Sigmoid colon (tissue), 7 donors: ENCODE measurements at places on chromosomes 5 and 9.

- no peak overlapping the region for H3K27ac ChIP-seq
- no peaks in the 10 kb centered on the region for H3K4me1 ChIP-seq
- no peak overlapping the region for H3K4me3 ChIP-seq
- peak; percentile 32 for DNase-seq
These were observed 187.8 kb downstream of the FANCC start for GRCh38 chr9:95129476-95130291.

GRCh38 chr9:129267141-129267540, 89.1 kb upstream of the IER5L start:
- no peak for DNase-seq
- H3K27me3 ChIP-seq = no peaks in the 10 kb centered on the region
- H3K36me3 ChIP-seq = no peaks in the 10 kb centered on the region

DNA sequence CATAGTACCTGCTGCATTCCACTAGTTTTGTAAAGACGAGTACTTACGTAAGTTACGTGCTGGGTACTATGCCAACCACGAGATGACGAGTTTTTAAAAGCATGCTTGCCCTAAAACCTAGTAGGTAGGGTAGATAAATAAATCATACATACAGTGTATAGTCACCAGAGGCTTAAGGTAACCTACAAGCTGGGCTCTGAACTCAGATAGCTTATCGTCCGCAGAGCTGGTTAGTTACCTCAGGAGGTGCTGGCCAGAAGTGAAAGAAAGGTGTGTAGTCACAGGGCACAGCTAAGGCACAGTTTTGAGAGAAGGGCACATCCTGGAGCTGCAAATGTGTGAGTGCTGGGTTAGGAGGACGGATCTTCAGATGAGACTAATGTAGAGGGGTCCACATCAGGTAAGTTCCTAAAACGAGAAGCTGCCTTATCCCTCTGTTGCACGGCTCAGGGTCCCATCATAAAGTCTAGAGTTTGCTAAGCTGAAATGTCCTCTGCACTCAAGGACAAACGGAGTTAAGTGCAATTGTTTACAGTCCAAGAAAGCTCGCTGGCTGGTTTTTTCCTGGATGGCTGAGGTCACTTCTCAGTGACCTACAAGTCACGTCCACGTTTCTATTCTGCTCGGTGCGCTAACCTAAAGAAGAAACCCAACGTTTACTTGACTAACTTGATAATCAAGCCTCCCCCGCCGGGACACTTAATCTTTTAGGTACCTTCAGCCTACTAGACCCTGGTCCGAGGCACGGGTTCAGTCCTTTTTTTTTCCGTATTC, 1.1 kb upstream of the SNX24 start:
- H3K27ac ChIP-seq = peak overlapping the region; percentile 97
- peak overlapping the region; percentile 98 for H3K4me3 ChIP-seq
- no peaks in the 10 kb centered on the region for H3K36me3 ChIP-seq

DNA sequence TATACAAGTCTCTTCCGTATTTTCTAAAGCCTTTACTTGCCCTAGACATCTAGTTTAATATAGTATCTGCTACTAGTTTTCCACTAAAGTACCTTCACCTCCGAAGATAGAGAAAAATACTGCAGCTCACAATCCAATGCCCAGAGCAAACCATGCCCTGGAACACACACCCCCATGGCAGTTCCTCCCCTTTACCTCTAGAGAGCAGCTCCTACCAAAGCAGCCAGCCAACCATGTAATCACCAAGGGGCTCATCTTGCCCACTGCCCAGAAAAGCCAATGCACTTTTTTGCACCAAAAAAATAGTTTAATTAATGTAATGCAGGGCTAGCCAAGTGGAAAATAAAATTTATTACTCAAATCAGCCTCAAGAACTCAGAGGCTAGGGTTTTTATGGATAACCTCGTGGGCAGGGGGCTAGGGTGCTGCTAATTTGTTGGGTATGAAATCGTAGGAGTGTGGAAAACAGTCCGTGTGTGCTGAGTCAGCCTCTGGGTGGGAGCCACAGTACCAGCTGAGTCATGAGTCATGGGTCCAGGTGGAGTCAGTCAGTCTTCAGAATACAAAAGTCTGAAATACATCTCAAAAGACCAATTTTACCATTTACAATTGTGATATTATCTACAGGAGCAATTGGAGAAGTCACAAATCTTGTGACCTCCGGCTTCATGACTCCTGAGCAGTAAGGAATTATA, 120.1 kb upstream of the ACO1 start:
- peaks cover 3% of the 10 kb centered on the region for H3K4me1 ChIP-seq
- H3K4me3 ChIP-seq = no peak overlapping the region
- DNase-seq = no peak

- H3K27me3 ChIP-seq = no peaks in the 10 kb centered on the region
These were observed 199.7 kb downstream of the ARHGEF28 start for GRCh38 chr5:73825736-73826135.

DNA sequence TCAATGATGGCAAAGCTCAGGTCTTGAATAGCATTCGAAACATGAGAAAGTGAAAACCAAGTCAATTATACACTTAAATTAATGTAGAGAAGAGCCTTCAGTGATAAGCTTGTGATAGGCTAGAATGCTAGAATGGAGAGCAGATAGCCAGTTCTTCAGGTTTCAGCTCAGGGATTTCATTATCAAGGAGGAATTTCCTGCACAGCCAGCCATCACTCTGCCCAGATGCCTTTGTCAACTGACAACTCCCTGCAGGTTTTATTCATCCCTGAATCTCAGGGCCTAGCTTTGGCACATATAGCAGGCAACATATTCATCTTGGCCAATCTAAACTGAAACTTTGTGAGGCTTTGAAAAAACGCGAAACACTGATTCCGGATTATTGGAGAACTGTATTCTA, 199.3 kb upstream of the CDH6 start:
- no peak for DNase-seq
- no peak overlapping the region for H3K27ac ChIP-seq
- H3K4me3 ChIP-seq = no peak overlapping the region
- no peaks in the 10 kb centered on the region for H3K36me3 ChIP-seq

DNA sequence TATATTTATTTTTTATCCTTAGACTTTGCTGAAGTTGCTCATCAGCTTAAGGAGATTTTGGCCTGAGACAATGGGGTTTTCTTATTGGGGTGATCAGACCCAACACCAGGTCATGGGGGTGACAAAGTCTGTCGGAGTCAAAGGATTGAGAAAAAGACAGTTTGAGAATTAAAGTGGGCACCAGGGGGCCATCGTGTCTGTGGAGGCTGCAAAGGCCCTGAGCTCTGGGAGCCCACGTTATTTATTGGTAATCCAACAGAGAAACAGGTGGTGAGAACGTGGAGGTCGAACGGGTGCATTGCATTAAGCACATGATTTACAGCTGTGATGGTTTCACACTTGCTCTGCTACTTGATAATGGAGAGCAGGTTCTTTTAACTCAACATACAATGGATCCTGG, 102.5 kb upstream of the CDH10 start:
- H3K27me3 ChIP-seq = no peaks in the 10 kb centered on the region
- H3K4me3 ChIP-seq = no peak overlapping the region
- no peaks in the 10 kb centered on the region for H3K4me1 ChIP-seq
- H3K36me3 ChIP-seq = no peaks in the 10 kb centered on the region
- H3K27ac ChIP-seq = no peak overlapping the region

GRCh38 chr9:70789086-70789485, 332.3 kb downstream of the TRPM3 start:
- no peak overlapping the region for H3K4me3 ChIP-seq
- no peaks in the 10 kb centered on the region for H3K36me3 ChIP-seq
- H3K4me1 ChIP-seq = no peaks in the 10 kb centered on the region
- no peak overlapping the region for H3K27ac ChIP-seq
- no peaks in the 10 kb centered on the region for H3K27me3 ChIP-seq
- no peak for DNase-seq

GRCh38 chr9:133841167-133841812, 103.1 kb upstream of the SARDH start:
- no peaks in the 10 kb centered on the region for H3K4me1 ChIP-seq
- no peaks in the 10 kb centered on the region for H3K27me3 ChIP-seq
- no peak for DNase-seq
- no peak overlapping the region for H3K27ac ChIP-seq

GRCh38 chr5:151793358-151793757, 21.6 kb downstream of the G3BP1 start:
- no peak overlapping the region for H3K4me3 ChIP-seq
- peaks cover 5% of the 10 kb centered on the region for H3K4me1 ChIP-seq
- peaks cover 12% of the 10 kb centered on the region for H3K36me3 ChIP-seq
- DNase-seq = no peak
- H3K27me3 ChIP-seq = no peaks in the 10 kb centered on the region
- no peak overlapping the region for H3K27ac ChIP-seq

DNA sequence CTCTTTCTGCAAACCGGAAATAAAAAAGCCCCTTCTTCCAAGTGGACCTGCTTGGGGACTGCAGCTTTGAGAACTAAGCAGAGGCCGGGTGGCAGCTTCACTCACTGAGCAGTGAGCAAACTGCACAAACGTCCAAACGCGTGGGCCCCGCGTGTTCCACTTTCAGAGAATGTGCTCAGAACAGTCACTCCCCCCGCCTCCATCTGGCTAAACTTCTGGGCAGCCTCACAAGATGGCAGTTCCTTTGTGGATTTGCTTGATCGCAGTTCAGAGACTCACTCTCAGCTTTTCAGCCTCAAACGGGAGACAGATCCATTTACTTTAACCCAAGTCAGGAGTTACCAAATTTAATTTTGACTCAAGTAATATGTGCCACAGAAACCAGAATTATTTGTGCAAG, 216.6 kb downstream of the TLE1 start:
- H3K4me1 ChIP-seq = no peaks in the 10 kb centered on the region
- H3K27me3 ChIP-seq = no peaks in the 10 kb centered on the region
- no peak overlapping the region for H3K4me3 ChIP-seq
- H3K36me3 ChIP-seq = no peaks in the 10 kb centered on the region
- H3K27ac ChIP-seq = no peak overlapping the region
- no peak for DNase-seq
